Cardiac muscle cell (in vitro differentiated cells and primary cell): ENCODE measurements at places on chromosomes 1 and 21. TPM values are rescaled to one million over a fixed set of nuclear protein-coding genes. Genes with fewer than 3 reads are reported as not detected.

The LCE3D gene
- not detected in 2 replicates for polyA plus RNA-seq

DNA sequence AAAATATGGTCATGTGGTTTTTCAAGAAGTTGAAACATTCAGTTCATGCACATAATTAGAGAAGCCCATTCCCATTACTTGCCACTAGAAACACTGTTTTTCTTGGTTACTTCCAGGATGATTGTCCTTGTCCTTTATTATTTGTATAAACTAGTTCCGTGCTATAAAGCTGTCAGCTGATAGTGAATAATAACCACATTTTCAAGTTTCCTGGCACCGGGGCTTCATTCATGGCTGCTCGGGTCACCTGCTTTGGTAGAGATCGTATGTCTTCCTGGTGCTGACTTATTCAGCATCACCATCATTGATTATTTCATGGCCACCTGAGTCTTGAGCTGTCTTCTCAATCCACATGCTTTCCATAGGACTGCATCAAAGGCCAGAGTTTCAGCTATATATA is 62.9 kb upstream of the ZNF326 start:
- no peak for DNase-seq

GRCh38 chr1:190852611-190853010 is 374.9 kb upstream of the BRINP3 start:
- no peak for DNase-seq

The BARHL2 gene
- not detected in 2 replicates for polyA plus RNA-seq

The MAEL gene
- polyA plus RNA-seq = 0.79 and 2.5 TPM in 2 replicates

The GUCA2B gene
- not detected in 2 replicates for polyA plus RNA-seq

The BRDT gene
- not detected in 2 replicates for polyA plus RNA-seq

DNA sequence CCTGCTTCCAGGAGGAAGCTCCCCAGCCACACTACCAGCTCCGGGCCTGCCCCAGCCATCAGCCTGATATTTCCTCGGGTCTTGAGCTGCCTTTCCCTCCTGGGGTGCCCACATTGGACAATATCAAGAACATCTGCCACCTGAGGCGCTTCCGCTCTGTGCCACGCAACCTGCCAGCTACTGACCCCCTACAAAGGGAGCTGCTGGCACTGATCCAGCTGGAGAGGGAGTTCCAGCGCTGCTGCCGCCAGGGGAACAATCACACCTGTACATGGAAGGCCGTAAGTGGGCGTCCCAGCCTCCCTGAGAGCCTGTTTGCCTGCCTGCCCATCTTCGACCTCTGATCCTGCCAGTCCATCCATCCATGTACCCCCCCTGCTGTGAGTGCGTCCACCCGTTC is 3.6 kb downstream of the ECM1 start:
- no peak for DNase-seq

DNA sequence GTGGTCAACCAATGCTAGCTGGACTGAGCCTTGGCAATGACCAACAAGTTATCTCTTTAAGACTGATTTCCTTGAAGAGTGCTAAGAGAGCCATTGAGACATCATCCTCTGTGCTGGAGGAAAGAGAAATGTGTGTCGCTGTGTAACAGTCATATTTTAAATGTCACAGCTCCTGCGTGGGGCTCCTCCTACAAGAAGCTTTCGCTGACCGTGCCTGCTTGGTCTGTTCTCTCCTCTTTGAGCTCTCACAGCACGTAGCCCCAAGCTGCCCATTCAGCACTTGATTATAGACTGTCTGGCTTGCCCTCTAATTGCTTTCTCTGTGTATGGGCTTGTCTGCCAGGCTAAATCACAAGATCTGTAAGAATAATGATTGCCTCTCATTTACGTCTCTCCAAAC is 221.3 kb downstream of the FOXD2 start:
- no peak for DNase-seq

The S100A7 gene
- polyA plus RNA-seq = not detected in 2 replicates

The LRRC71 gene
- 0.24 and 0.69 TPM in 2 replicates for polyA plus RNA-seq

The OSCP1 gene
- 19.5 and 22.0 TPM in 2 replicates for polyA plus RNA-seq

- DNase-seq = no peak
Measured at GRCh38 chr1:149884433-149885338, 14.7 kb upstream of the BOLA1 start.

GRCh38 chr1:29964718-29965533 is 728.6 kb downstream of the PTPRU start:
- DNase-seq = no peak

DNA sequence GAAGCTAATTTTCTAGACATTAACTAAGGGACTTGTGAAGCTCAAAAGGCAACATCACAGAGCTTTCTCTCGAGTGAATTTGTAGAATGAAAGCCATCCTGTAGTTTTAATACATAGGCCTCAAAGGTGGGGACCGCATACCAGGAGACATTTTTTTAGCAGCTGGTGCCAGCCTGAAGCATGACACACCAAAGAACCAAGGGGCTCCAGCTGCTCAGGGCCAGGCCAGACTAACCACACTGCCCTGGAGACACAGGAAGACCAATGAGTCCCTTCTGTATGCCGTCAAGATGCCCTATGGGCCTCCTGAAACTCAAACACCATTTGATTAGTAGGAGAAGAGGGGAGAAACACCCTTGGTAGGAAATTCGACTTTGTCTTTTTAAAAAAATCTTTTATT is 113.9 kb upstream of the CACNA1E start:
- no peak for DNase-seq

The CSTB gene
- 58.4 and 83.3 TPM in 2 replicates for polyA plus RNA-seq

GRCh38 chr1:224736619-224737352 is 120.7 kb downstream of the CNIH3 start:
- DNase-seq = no peak

The IFNGR2 gene
- 64.6 and 87.6 TPM in 2 replicates for polyA plus RNA-seq

GRCh38 chr21:41317458-41317857 is 857 bp downstream of the FAM3B start:
- DNase-seq = no peak

DNA sequence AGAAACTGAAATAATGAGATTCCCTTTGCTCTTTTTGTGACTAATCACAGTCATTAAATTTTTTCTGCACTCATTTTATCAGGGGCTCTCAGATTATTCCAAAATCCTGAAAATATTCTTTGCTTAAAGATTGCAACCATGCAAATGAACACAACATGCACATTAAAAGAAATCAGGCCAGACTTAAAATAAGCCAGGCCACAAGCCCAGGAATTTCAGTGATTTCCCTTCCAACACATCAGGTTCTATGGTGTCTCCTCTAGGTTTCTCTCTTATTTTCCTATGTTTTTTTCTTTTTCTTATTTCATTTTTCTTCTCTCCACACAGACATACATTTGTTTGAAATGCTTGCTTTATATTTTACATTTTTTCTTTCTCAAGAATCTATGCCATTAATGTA is 65.3 kb downstream of the NIBAN1 start:
- DNase-seq = no peak

The FCN3 gene
- polyA plus RNA-seq = 0.81 and 2.9 TPM in 2 replicates

DNA sequence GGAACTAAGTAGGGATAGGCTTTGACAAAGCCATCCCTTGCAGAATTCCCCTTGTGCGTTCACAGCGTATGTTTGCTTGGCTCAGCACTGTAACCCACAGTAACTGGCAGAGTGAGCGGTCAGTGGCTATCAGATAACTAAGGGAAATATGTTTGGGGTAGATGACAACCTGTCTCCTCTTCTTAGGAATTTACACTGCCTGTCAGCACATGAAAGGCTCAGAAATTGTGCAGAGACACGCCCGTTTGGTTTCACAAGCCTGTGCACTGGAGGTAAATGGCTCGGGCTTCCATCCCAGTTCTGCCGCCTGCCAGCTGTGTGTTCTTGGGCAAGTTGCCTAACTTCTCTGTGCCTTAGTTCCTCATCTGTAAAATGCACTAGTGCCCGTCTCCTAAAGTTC is 101.2 kb downstream of the PRDM2 start:
- DNase-seq = no peak

- peak; percentile 80 for DNase-seq
Measured at GRCh38 chr1:27570784-27571183, 33.2 kb downstream of the AHDC1 start.

The SUCO gene
- polyA plus RNA-seq = 23.0 and 28.9 TPM in 2 replicates

GRCh38 chr1:232509570-232509969 is 120.4 kb downstream of the SIPA1L2 start:
- peak; percentile 66 for DNase-seq

DNA sequence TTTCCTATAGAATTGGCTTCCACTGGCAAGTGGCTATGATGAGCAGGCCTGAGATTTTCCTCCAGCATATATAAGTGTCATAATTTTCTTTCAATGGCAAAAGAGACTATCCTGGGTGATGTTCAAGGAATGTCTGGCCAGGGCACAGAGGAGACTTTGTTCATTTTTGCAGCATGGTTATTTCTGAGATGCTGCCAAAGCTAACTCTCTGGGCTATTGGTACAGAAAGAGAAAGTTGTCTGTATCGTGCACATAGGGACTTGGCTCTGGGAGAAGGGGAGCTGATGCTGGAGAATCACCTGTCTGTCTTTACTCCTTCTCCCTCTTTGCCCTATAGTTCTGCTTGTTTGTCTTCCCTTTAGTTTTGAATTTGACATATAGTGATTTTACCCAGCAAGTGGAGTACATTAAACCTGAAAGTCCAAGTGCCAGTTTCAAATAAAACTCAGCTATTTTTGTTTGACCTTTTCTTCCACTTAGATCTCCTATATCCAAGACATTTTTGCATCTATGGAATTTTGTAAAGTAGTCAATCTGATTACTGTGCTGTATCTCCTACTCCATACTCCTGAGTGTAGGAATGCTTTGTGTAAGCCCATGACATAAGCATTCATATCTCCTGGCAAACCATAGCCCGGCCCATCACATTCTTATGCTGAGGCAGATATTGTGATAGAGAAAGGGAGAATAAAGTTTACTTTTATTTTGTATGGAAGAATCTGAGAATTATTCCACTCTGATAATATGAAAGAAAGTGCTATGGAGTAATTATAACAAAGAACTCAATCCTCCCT is 3.9 kb downstream of the FNDC7 start:
- DNase-seq = peak; percentile 35

- DNase-seq = no peak
Measured at GRCh38 chr1:42904434-42904833, 54.2 kb downstream of the SLC2A1 start.

DNA sequence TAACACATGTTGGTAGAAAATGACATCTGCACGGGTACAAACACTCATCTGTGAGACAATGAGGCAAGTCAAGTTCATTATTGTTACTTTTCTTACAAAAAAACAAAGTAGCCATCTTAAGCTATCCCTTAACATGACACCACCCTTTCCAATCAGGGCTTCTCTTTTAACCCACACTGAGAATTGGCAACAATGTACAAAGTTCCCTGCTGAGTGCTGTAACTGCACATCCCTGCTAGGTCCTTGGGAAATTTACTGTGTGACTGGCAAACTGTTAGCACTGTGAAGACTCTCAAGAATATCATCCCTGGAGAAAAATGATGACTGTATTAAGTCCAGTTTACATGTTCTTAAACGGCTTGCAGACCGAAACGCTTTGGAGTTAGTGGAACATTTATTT is 185.8 kb upstream of the PLD5 start:
- no peak for DNase-seq

GRCh38 chr1:203178821-203179666 is 3.4 kb upstream of the MYBPH start:
- no peak for DNase-seq

The RER1 gene
- 100 and 112 TPM in 2 replicates for polyA plus RNA-seq

The SLAMF1 gene
- polyA plus RNA-seq = 0.10 TPM in 1 of 2 replicates, not detected in the other

DNA sequence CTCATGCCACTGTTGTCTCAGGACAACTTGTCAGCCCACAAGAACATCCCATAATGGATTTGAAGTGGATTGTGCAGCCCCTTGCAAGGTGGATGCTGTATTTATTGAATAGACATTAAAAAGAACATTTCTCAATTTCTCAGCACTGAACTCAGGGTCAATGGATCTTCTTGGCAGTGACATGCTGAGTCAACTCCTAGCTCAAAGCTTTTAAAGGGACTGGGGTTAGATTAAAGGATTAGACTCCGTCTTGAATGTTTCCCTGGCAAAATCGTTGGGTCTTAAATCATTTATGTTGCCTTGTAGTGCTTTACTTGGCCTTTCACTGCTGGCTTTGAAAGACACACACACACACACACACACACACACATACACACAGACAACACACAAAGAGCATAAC is 221.6 kb upstream of the PBX1 start:
- no peak for DNase-seq

The MARK1 gene
- polyA plus RNA-seq = 21.4 and 25.2 TPM in 2 replicates

DNA sequence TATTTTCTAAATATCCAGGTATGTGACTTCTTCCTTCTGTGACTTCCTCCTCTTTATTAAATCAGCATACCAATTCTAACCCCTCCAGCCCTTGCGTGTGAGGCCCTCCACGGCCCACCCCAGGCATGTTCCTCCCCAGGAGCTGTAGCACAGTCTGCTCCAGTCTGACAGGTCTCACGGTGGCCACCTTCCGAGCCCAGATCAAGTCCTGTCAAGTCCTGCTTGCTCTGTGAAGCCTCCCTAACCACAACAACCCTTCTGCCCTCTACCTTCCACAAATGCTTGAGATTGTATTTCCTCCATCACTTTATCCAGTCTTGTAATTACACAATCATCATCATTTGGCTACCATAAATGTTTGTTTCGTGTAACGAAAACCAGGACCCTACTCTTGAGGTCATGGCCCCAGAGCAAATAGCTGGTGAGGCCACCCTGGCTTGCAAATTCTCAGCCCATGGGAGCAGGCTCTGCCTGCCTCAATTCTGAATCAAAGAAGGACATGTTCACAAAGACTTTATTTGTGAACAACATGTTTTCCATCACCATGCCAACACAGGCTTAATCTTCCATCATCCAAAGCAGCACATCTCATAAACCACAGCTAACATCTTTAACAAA is 33.0 kb upstream of the S100A7 start:
- DNase-seq = peak; percentile 60
